Fibroblast of mammary gland (primary cell): ENCODE measurements at places on chromosomes 6 and 20.
A peak's percentile ranks its signal among the peaks of the same experiment; 100 is the strongest.

DNA sequence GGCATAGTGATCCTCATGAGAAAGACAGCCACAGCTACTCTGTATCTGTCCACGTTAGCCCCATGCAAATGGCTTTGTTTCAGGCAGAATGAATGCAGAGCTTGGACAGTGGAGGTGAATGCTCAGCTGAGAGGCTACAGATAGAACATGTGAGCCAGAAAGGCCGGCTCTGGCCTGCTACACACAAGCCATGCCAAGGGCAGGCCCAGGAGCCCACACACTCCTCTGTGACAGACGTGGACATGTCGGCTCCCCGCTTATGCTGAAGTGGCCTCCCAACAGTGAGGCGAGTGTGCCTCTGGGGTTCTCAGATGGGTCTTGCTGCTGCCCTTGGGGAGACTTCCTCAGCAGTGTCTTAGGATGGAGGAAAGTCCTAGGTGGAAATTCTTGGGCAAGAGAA lies 159.6 kb downstream of the SYNDIG1 start:
- DNase-seq: no peak

- no peak for DNase-seq
These were observed 596 bp downstream of the GATA5 start for GRCh38 chr20:62475027-62475771.

GRCh38 chr6:75023634-75024033 lies 182.2 kb downstream of the COL12A1 start:
- DNase-seq: peak; percentile 52

DNA sequence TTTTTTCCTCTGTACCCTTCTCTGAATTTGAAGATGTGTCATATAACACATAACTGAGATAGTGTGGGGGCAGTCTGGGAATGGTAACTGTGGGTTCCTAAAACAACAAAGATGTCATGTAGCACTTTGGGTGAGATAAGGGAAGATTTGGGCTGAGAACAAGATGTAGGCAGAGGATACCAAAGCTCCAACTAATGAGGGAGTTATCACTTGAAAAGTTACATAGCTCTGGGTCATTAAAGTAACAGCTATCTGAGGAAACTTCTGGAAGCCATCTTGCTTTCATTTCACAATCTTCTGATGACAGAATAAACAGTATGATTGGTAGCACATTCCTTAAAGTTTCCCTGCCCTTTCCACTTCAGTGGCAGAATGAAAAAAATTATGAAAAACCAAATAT lies 255.4 kb downstream of the TBX18 start:
- peak; percentile 29 for DNase-seq

- no peak for DNase-seq
These were observed 368.2 kb upstream of the SULF2 start for GRCh38 chr20:48153523-48153922.

- DNase-seq: no peak
These were observed 16.0 kb downstream of the ACSS1 start for GRCh38 chr20:25041813-25042530.

DNA sequence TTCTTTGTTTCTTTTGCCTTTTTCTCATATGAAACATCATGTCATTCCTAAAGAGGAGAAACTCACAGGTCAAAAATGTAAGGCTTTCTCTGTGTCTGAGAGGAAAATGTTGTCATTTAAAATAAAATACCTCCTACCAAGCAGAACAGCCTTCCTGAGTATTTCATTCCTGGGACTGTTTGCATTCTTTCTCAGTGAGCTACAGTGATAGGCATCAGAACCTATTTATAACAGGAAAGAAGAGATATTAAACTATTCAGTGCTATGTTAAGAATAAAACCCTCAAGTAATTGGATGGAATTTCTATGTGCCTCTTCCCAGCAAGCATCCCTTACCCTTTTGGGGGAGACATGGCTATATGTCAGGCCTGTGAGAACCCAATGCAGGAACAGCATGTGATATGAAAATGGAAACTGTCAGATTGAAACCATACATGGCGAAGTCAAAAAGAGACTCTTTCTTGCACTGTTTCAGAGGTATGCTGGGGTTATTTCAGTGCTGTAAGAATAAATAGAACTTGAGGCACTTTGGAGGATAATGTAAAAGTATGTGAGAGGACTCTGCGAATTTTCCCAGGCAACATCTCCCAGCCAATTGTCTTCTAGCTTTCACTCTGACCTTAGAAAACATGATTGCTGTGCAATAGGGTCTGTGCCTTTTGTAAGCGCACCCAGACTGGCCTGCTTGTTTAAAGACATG lies 133.8 kb upstream of the CCN2 start:
- DNase-seq: peak; percentile 81

- no peak for DNase-seq
These were observed 172.6 kb upstream of the AGPAT4 start for GRCh38 chr6:161446296-161446925.

- peak; percentile 52 for DNase-seq
These were observed 48.1 kb downstream of the KCNS1 start for GRCh38 chr20:45052698-45053429.

GRCh38 chr6:108732091-108732870 lies 115.9 kb upstream of the ARMC2 start:
- DNase-seq: peak; percentile 74

DNA sequence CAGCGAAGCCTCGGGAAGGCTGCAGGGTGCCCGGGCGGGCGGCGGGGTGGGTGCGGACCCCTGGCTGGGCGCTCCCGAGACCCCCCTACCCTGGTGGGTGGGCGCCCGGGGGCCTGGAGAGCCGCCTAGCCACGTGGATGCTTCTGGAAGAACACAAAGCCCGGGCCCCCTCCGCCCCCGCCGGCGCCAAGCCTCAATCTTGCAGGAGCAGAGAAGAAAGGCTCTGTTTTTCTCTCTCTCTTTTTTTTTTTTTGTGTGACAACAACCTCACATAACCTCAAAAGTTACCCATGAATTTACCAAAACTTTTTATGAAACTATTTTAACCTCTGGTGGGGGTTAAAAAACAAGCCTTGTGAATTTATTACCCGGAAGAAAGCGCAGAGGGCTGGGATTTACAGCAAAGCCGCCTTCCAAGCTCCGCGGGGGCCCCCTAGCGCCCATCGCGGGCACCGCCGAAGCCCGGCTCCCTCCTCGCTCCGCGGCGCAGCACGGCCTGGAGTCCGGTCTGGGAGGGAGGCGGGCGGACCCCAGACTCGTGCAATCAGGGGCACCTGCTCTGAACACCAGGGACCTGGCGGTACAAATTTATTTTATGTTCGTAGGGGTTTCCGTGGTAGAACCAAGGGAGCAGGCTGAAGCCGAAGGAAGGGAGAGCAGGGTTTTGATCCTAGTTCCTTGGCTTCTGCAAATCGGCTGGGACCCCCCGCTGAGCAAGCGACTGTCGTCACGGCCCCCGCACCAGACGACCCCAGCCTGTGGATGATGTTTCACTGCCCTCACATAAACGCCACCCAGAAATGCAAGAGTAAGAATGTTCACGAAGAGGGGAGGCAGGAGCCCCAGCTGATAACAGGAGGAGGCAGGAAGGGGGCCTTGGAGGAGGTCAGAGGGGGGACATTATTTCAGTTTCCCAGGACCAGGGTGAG lies 58.9 kb downstream of the ZNF831 start:
- peak; percentile 64 for DNase-seq

DNA sequence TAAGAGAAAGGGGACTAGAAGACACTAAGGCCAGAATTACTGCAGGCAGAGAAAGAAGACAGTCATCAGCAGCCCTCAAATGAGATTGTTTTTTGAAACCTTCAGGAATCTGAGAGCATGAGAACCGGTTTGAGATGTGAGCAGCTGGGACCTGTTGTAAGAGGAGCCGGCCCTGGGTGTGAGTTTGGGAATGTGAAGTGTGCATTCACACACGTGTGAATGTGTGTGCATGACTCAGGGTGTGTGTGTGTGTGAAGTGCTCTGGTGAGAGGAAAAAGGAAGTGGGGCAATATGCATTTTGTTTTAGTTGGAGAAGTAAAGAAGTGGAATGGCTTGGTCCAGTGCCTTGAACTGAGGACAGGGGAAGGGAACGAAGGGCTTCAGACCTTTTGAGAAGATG lies 4.3 kb downstream of the SCUBE3 start:
- peak; percentile 38 for DNase-seq

DNA sequence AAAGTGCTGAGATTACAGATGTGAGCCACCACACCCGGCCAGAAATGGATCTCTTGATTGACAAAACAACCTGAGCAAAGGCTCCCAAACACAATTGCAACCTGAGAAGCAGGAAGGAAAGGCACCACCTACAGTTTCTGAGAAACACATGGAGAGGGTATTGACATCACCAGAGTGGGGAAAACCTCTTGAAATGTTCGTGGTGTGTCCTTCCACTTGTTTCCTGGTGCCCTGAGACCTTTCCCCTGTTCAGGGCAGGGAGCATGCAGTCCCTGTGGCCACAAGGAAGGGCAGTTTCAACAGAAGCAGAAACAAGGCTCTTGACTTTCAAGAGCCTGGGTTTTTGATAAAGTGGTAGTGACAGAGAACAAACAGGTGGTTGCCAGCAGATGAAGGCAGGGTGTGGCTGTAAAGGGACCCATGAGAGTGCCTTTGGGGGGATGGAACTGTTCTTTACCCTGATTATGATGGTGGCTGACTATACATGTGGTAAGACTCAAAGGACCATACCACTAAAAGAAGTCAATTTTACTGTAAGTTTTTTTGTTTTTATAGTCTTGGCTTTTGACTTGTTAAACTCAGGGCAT lies 3.2 kb upstream of the BPIFA1 start:
- no peak for DNase-seq

- no peak for DNase-seq
These were observed 4.6 kb downstream of the SDC4 start for GRCh38 chr20:45343532-45344167.

GRCh38 chr20:40305303-40305702 lies 383.7 kb downstream of the MAFB start:
- DNase-seq: no peak

DNA sequence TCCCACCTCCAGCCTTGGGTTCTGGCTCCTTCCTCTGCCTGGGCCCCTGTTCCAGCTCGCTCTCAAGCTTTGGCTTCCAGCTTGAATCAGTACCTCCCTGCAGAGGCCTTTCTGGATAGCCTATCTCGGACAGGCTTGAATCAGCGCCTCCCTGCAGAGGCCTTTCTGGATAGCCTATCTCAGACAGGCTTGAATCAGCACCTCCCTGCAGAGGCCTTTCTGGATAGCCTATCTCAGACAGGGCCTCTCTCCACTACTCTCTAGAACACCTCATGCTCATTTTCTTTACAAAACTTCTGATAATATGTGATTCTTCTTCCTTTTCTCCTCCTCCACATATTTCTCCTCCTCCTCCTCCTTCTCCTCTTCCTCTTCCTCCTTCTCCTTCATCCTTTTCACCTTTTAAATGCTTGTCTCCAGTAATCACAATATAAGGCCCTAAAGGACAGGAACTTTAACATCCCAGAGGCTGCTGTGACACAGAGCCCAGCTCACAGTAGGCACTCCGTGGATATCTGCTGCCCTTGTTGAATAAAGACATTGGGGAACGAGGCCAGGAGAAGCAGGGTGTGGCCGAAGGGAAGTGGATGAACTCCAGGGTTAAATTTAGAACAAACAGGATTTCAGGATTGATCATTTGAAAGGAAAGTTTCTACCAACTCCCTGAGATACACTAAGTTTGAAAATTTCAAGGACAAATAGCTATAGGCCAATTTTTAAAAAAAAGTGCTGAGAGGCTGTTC lies 9.3 kb upstream of the RPS6KA2 start:
- DNase-seq: no peak

DNA sequence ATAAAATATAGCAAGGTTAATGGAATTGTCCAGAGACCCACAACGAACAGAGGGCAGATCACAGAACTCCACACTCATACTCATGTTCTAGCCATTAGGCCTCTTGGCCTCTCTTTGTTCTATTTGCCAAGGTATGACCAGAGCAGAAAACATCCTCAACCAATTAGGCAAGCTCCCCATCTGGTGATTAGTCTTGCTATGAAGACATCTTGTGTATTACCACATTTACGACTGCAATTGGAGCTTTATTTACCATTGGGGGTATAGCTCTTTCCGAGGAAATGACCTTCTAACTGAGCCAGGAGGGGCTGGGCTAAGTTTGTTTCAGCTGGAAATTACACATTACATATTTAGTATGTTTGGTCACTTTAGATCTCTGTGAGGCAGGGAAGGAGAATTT lies 593.9 kb downstream of the CD109 start:
- DNase-seq: peak; percentile 85

DNA sequence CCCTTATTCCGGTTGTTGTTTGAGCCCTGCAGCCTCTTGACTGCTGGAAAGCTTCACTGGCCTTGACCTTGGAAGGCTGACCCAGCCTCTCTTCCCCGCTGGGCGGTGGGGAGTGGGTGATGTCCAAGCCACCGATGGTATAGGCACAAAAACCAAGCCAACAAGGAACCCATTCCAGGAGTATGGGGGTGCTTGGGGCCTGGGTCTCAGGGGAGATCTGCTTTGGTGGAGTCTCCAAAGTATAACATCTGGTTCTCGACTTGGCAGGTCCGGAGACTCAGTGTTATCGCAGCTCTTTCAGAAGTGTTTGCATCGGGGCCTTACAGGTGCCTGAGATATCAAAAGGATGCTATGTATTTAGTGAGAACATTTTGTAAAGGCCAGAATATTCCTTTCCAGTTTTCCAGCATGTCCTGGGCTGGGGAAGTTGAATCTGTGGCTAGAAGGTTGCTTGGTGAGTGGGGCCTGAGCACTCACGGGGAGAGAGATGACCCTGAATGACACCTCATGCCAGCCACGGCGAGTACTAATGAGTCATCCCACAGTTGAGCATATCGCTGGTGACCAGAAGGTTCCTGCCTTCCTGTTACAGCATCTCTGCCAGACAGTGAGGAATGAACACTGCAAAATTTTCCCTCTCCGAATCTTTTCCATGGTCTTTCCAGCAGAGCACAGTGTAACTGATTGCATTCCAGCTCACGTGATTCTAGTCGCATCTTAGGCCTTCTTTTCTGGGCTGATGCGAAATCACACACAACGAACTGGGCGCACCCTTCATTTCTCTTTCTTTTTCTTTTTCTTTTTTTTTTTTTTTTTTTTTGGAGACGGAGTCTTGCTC lies 133.9 kb downstream of the ZDHHC14 start:
- peak; percentile 74 for DNase-seq

DNA sequence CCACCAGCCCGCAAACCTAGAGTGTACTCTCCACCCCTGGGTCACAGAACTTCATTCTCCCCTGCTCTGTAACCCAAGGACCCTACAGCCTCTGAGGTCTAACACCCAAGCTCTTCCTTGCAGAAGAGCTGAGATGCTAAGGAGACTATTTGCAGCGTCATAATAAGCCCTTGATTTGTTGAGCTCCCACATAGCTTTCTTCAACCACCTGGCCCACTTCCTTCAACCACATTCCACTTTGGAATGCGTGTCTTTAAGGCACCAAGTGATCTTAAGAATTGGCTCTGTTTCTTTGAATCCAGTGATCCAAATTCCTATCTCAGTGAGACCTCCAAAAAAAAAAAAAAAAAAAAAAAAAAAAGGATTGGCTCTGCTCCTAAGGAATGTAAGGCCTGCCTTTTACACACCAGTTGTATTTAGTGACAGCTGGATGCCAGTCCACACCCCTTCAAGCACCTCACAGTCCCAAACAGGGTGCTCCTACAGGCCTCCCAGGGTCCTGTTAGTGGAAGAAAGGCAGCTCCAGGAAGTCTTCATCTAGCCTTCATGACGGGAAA lies 106.2 kb downstream of the UBE3D start:
- DNase-seq: peak; percentile 31
